ENCODE measurements at places on chromosomes 16 and 17. TPM values are rescaled to one million over a fixed set of nuclear protein-coding genes. Genes with fewer than 3 reads are reported as not detected.

The FOXJ1 gene
- 0.52 TPM for total RNA-seq

The PYY gene
- total RNA-seq: 55.4 TPM

The ACE gene
- total RNA-seq: 23.0 TPM

The NPIPA2 gene
- total RNA-seq: 4.9 TPM

The KRTAP9-4 gene
- not detected for total RNA-seq

The USP6 gene
- 0.09 TPM for total RNA-seq

The ZNF750 gene
- not detected for total RNA-seq

The KRTAP2-3 gene
- not detected for total RNA-seq

The TIGD7 gene
- 7.5 TPM for total RNA-seq

The RNF43 gene
- 68.5 TPM for total RNA-seq

The TBC1D3C gene
- 2.3 TPM for total RNA-seq

The SRL gene
- 0.41 TPM for total RNA-seq

DNA sequence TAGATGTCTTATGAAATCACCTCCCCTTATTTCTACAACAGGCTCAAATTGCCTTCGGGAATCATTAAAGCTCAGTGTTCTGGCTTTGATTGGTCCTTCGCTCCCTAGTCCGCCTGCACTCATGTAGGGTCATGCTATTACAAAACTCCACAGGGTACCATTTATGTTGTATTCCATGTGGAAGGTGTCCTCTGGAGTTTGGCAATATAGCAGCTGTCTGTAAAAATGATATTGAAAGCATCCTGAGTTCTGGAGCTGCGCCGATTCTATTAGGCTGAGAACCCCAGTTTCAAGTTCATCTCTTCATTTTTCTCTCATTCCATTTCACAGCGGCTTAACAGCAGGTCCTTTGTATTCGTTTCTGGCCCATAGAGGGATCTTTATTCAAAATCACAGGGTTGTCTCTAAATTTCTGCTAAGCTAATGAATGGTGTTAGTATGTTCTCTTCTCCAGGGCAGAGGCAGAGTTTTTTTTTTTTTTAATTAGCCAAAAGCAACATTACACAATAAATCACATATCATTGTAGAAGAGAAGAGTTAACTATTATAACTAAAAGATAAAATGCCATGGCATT is 71.9 kb upstream of the TEKT1 start:
- DNase-seq: no peak

DNA sequence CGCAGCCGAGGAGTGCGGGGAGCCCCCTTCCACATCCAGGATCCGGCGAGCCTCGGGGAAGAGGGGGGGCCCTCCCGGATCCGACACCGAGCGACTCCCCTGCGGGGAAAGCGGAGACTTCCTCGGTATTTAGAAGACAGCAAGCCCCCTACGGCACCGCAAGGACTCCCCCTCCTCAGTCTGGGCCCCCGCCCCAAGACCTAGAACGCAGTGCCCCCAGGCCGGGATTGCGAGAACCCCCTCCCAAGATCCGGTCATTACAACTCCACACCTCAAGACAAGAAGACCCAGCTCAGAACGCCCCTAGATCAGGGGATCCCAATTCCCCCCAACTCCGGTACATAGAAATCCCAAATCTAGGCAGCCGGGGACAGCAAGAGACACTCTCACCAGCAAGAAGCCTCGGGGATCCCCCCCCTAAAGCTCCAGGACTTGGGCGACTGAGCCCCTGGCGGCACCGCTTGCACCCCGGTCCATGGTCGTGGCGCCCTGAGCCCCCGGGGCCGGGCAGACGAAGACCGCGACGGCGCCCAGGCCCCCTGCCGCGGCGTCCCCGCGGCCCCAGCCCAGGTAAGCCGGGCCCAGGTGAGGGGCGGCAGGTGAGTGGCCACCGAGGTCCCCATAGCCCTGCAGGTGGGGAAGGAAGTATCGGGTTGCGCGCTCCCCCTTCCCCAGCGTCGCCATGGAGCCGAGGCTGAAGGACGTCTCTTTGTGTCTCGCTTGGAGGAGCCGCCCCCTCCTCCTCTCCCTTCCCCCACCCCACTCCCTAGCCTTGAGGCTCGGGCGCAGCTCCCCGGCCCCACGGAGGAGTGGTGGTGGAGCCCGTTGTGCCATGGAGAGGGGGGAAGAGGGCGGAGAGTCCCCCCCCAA is 641 bp downstream of the SBK1 start:
- DNase-seq: peak; percentile 17

- no peak for DNase-seq
These were observed 7.7 kb upstream of the ITGAE start for GRCh38 chr17:3808701-3809100.

- peak; percentile 34 for DNase-seq
These were observed 25.6 kb upstream of the MRPS23 start for GRCh38 chr17:57875290-57876022.

DNA sequence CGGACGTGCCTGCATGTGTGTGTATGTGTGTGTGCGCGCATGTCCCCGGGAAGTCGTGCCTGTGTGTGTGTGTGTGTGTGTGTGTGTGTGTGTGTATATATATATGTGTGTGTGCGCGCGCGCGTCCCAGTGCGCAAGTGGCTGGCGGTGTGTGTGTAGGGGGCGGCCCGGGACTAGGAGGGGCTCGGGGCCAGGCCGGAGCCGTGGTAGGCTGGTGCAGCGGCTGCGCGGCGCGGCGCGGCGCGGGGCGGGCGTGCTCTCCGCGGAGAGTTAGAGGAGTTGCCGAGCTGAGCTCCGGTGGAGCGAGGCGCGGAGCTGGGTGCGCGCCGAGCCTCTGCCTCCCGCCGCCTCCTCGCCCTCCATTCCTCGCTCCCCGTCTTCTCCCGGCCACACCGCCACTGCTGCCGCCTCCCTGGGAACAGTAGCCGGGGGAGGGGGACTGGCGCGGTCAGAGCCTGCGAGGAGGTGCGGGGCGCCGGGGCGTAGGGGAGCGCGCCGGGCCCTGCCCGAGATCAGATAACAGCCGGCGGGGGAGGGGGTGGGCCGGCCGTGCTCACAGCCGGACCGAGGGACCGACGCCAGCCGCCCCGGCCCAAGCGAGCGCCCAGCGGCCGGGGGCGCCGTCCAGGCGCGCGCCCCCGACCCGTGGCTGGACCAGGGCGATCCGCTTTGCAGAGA is at the start of gene KCNJ12:
Gene KCNJ12 (plus strand): TSS at position 277 of the 678 bp plus-strand sequence. CDS start 38,986 bp downstream, outside the sequence.
- DNase-seq: peak; percentile 53

- DNase-seq: no peak
These were observed 18.3 kb downstream of the CIITA start for GRCh38 chr16:10895053-10895946.

- DNase-seq: no peak
These were observed 10.2 kb downstream of the DPEP1 start for GRCh38 chr16:89623511-89624261.

- DNase-seq: no peak
These were observed 12.2 kb downstream of the ATP6V0D1 start for GRCh38 chr16:67468731-67469130.

GRCh38 chr16:54645345-54645744 is 285.3 kb upstream of the IRX5 start:
- DNase-seq: no peak

DNA sequence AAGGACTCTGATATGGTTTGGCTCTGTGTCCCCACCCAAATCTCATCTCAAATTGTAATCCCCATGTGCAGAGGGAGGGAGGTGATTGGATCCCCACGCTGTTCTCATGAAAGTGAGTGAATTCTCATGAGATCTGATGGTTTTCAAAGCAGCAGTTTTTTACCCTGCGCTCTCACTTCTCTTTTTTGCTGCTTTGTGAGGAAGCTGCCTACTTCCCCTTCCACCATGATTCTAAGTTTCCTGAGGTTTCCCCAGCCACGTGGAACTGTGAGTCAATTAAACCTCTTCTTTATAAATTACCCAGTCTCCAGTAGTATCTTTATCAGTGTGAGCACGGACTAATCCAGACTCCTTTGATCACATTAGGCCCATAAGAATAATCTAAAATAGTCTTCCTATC is 719.7 kb upstream of the CDH8 start:
- DNase-seq: no peak

GRCh38 chr17:34504814-34505484 is 74.4 kb upstream of the TMEM132E start:
- DNase-seq: no peak

DNA sequence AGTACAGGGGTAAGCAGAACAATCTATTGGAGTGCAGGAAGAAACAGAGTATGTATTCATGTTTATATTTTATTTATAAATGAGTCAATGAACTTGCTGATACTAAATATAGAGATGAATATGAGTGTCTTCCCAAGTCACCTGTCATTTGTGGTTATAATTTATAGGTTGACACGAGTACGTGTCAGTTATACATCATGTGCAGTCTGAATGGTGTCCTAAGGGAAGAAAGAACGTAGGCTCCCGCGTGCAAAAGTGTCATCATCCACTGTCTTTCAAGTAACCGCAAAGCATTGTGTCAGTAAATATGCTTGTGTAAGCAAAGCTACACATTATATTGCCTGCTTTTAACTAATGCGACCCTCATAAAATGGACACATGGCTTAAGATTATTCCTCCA is 786.1 kb downstream of the KCNJ2 start:
- DNase-seq: no peak

- no peak for DNase-seq
These were observed 3.1 kb downstream of the MT1E start for GRCh38 chr16:56628486-56629350.

DNA sequence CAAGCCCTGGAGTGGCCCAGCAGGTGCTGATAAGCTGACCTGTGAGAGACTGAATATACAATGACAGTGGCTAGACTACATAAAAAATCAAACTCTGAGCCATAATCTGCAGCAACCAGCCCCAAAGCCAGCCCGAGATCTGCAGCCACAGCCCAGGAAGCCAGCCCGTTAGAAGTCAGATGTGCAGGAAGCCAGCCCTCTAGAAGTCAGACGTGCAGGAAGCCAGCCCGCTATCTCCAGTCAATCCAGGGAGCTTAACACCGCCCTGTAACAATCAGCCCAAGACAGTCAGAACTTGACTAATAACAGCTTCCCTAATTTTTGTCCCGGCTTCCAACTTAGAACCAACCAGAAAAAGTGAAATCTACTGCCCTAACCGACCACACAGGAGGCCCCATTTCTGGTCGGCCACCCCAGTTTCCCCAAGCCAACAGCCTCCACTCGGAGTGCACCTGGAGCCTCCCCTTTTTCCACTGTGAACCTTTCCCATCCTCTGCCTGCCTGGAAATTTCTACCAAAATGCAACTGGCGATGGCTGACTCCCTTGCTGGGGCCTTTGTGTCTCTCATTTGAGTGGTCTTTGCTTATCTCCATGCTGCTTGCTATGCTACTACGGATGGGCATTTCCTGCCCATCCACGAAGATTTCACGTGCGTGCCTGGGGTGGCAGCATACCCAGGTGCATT is 769.3 kb downstream of the KCNJ18 start:
- no peak for DNase-seq

DNA sequence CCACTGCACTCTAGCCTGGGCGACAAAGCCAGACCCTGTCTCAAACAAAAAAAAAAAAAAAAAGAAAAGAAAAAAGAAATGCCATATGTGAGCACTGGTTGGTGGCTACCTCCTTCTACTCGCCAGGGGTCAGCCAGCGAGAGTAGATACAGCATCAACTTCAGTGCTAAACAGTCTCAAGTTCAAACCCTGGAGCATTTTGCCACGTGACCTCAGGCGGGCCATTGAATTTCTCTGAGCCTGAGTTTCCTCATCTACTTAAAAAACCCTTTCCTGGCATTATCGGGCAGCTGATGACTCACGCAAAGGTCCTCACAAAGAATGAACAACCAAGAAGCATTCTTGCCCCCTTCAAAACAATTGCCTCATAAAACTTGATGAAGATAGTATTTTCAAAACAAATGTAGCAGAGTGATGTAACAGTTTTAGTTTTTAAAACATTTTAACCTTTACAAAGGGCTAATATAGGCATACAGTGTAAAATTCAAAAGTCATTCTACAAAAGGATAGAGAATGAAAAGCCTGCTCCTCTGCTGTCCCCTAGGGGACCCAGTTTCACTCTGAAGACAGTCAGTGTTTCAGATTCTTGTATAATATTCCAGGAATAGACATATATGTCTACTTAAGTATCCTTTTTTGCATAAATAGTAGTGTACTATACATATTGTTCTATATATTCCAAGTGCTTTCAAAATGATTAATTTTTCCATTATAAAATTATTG is 28.4 kb downstream of the DNAH2 start:
- no peak for DNase-seq

- no peak for DNase-seq
These were observed 38.9 kb downstream of the KANSL1 start for GRCh38 chr17:46154151-46154816.

- DNase-seq: no peak
These were observed 5.9 kb downstream of the CA5A start for GRCh38 chr16:87930456-87930855.

DNA sequence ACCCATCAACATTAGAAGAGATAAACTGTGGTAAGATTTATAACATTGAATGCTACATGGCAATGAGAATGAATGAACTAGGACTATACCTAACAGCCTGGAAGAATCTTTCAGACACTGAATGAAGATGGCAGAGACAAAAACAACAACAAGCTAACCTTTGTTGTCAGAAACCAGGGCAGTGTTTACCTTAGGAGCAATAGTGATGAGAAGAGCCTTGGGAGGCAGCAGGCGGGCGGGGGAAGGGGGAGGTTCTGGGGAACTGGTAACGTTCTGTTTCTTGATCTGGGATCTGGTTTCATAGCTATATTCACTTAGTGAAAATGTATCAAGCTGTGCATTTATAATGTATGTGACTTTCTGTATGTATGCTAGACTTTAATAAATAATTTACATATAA is 139.0 kb upstream of the TNRC6C start:
- no peak for DNase-seq

GRCh38 chr16:68273896-68274295 is 9.6 kb downstream of the SLC7A6 start:
- no peak for DNase-seq

DNA sequence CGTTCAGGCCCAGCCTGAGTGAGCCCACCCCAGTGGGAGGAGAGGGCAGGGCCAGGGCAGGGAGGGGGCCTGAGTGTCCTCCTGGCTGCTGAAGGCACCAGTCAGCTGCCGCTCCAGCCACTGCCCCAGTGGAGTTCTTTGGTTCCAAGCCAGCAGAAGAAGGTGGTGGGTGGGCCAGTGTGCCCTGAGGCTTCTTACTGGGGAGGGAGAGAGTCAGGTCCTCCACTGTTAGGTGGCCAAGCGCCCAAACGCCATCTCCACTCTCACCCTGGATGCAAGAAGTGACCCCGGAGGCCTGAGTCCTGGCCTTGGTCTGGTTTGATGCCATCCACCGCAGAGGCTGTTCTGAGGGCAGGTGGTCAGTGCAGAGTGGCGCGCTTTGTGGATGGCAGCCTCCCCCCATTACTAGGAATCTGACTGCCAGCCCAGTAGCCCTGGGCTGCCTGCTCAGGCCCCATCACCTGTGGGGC is 2.2 kb downstream of the RNF213 start:
- DNase-seq: no peak
